ENCODE measurements at places on chromosomes 4 and X.

GRCh38 chr4:75679876-75680575 is 6.8 kb upstream of the G3BP2 start:
- DNase-seq, result no peak
- H3K27ac ChIP-seq, result no peak overlapping the region
- no peak overlapping the region for H3K4me3 ChIP-seq
- no peaks in the 10 kb centered on the region for H3K36me3 ChIP-seq
- H3K27me3 ChIP-seq, result no peaks in the 10 kb centered on the region

DNA sequence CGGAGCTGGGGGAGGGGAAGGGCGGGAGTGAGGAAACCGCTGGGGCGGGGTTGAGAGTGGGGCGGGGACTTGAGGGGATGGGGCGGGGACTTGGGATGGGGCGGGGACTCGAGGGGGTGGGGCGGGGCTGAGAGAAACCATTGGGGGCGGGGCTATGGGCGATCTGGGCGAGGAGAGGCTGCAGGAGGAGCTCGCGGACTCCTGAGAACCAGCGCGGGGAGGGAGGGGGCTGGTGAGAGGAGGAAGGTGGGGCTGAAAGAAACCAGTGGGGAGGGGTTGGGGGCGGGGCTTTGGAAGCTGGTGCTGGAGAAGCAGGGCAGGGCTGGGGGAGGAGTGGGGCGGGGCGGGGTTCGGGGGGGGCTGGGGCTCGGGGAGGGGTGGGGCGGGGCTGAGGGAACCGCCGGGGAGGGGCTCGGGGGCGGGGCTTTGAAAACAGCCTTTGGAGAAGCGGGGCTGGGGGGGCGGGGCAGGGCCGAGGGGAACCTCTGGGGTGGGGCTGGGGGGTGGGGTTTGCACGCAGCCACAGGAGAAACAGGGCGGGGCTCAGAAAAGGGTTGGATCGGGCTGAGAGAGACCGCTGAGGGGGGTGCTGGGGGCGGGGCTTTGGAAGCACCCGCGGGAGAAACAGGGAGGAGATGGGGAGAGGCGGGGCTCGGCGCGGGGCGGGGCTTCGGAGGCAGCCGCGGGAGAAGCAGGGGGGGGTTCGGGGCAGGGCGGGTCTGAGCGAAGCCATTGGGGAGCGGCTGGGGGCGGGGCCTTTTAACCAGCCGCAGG is 777 bp upstream of the EOLA2 start:
- H3K36me3 ChIP-seq, result no peaks in the 10 kb centered on the region
- DNase-seq, result peak; percentile 97
- peak overlapping the region; percentile 79 for H3K4me3 ChIP-seq
- no peaks in the 10 kb centered on the region for H3K27me3 ChIP-seq
- no peaks in the 10 kb centered on the region for H3K4me1 ChIP-seq

DNA sequence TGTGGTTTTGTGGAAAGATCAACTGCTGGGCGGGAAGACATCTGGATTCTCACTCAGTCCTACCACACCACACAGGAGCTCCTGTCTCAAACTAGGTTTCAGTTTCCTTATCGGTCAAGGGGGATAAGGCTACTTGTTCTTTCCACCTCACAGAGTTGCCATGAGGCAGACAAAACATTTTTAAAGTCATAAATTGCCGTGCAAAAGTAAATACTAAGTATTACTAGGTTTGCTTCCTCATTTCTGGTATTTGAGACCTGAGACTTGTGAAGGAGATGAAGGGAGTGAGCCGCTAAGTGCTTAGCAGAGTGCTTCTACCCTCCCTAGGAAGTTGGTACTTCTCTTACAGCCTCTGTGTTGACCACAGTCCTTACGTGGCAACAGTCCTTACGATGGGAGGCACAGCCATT is 1.5 kb downstream of the LAP3 start:
- DNase-seq, result no peak
- H3K27ac ChIP-seq, result peak overlapping the region; percentile 82
- peaks cover 34% of the 10 kb centered on the region for H3K36me3 ChIP-seq
- H3K4me1 ChIP-seq, result peaks cover 60% of the 10 kb centered on the region
- no peaks in the 10 kb centered on the region for H3K27me3 ChIP-seq

- DNase-seq, result no peak
- H3K27me3 ChIP-seq, result no peaks in the 10 kb centered on the region
- no peaks in the 10 kb centered on the region for H3K36me3 ChIP-seq
- H3K27ac ChIP-seq, result no peak overlapping the region
- no peak overlapping the region for H3K4me3 ChIP-seq
- H3K4me1 ChIP-seq, result no peaks in the 10 kb centered on the region
Observed at GRCh38 chr4:94135701-94136100, 72.0 kb upstream of the SMARCAD1 start.

GRCh38 chr4:39410415-39410814 is 3.7 kb downstream of the KLB start:
- no peaks in the 10 kb centered on the region for H3K4me1 ChIP-seq
- DNase-seq, result no peak
- H3K36me3 ChIP-seq, result no peaks in the 10 kb centered on the region
- H3K27ac ChIP-seq, result no peak overlapping the region

GRCh38 chr4:119209077-119209476 is 3.4 kb upstream of the USP53 start:
- H3K27ac ChIP-seq, result no peak overlapping the region
- no peaks in the 10 kb centered on the region for H3K36me3 ChIP-seq
- no peaks in the 10 kb centered on the region for H3K4me1 ChIP-seq
- H3K4me3 ChIP-seq, result no peak overlapping the region
- DNase-seq, result no peak

- no peak overlapping the region for H3K27ac ChIP-seq
- no peak overlapping the region for H3K4me3 ChIP-seq
- no peaks in the 10 kb centered on the region for H3K27me3 ChIP-seq
- DNase-seq, result peak; percentile 52
- H3K4me1 ChIP-seq, result no peaks in the 10 kb centered on the region
Observed at GRCh38 chrX:71669492-71669891, 2.1 kb downstream of the LOC101059915 start.

DNA sequence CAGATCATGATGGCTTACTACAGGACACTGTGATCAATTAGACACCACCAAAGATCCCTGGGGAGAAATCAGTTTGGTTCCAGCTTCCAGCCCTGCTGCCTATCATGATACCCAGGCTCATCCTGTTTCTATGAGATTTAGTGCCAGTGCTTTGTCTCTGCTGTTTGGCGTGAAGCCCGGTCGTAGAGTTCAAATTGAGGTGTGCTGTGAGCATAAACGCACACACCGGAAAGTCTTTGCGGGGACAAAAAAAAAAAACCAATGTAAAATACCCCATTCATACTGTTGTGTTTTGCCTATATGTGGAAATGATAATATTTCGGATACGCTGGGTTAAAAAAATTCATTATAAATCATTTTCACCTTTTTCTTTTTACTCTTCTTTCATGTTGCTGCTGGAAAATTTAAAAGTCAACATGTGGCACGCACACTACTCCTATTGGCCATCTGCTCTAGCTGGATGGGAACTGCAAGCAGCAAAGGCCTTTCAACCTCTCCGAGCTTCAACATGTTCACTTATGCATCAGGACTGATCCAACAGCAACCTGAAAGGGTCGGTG is 607 bp upstream of the DKC1 start:
- H3K27me3 ChIP-seq, result no peaks in the 10 kb centered on the region
- H3K4me3 ChIP-seq, result no peak overlapping the region
- peak; percentile 63 for DNase-seq
- H3K4me1 ChIP-seq, result peaks cover 31% of the 10 kb centered on the region

DNA sequence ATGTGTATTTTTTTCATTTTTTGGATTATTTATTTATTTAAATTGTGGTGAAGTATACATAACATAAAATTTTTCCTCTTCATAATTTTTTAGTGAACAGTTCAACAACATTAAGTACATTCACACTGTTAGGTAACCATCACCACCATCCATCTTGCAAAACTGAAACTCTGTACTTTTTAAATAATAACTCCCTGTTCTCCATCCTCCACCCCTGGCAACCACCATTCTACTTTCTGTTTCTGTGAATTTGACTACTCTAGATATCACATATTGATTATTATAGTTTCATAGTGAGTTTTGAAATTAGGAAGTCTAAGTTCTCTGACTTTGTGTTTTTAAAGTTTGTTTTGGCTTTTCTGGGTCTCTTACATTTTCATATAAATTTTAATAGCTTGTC is 89.3 kb upstream of the STX18 start:
- no peaks in the 10 kb centered on the region for H3K4me1 ChIP-seq
- H3K27me3 ChIP-seq, result no peaks in the 10 kb centered on the region
- H3K4me3 ChIP-seq, result no peak overlapping the region

DNA sequence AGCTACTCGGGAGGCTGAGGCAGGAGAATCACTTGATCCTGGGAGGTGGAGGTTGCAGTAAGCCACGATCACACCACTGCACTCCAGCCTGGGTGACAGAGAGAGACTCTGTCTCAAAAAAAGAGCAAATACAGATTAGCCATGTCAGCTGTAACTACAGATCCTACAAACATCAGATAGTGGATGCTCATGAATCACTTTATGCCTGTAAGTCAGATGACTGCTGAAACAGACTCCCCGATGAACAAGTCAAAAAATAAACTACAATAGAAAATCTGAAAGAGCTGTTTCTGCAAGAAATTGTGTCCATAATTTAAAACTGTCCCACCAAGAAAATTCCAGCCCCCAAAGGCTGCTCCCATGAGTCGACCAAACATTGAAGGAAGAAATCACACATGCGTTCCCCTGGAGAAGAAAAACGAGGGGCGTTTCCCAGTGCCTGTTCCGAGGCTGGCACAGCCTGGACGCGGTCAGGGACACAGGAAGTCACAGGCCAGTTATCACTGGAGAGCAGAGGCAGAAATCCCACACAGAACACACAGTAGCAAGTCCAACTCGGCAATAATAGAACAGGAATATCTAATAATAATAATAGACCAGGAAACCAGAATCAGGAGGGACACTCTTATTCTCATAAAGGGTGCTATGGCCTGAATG is 30.0 kb upstream of the GTPBP6 start:
- DNase-seq, result peak; percentile 81
- peaks cover 62% of the 10 kb centered on the region for H3K36me3 ChIP-seq
- H3K27me3 ChIP-seq, result no peaks in the 10 kb centered on the region
- H3K4me1 ChIP-seq, result peaks cover 13% of the 10 kb centered on the region
- H3K4me3 ChIP-seq, result no peak overlapping the region

GRCh38 chr4:54227256-54228055 is 1.6 kb upstream of the PDGFRA start:
- no peak for DNase-seq
- peaks cover 24% of the 10 kb centered on the region for H3K4me1 ChIP-seq
- peaks cover 75% of the 10 kb centered on the region for H3K27me3 ChIP-seq
- H3K4me3 ChIP-seq, result no peak overlapping the region
- peak overlapping the region; percentile 74 for H3K27ac ChIP-seq

GRCh38 chr4:150960079-150960478 is 55.0 kb downstream of the LRBA start:
- H3K27me3 ChIP-seq, result no peaks in the 10 kb centered on the region
- no peak for DNase-seq
- no peak overlapping the region for H3K4me3 ChIP-seq

Data from spleen (tissue), 13 donors.